ENCODE measurements at places on chromosomes 4 and X. TPM values are rescaled to one million over a fixed set of nuclear protein-coding genes. Genes with fewer than 3 reads are reported as not detected.

DNA sequence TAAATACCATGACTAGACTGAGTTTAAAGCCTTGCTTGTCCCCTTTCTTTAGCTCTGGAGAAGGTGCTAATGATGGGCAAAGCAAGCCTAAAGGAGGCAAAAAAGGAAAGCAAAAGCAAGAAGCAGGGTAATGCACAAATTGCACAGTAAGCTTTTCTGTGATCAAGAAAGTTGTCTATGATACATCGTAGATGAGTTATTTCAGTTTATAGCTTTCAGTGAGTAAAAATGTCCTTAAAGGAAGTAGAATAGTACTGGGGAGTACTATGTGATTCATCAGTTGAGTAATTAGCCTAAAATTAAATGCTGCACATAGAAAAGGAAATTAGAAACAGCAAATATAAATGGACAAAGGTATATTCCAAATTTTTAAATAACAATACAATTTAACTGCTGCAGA, 50.2 kb upstream of the PDE5A start:
- no peak for DNase-seq

- no peak for DNase-seq
Observed at GRCh38 chr4:21795091-21795490, 153.5 kb downstream of the KCNIP4 start.

DNA sequence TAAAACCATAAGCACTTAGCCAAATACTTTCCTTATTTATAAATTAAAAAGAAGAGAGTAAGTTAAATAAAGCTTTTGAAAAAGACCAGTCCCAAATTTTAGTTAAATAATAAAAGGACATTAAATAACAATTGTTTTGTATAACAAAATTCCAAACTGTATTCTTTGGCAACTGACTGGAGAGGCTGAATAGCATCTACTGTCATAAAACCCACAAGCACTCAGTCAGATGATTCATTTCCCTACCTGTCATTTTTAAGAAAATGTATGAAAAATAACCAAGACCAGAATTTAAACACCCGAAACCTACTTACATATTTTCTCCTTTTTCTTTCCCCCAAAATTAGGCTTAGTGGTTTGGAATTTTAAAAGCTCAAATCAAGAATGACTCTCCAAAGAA, 32.5 kb upstream of the SMIM10L2A start:
- DNase-seq = no peak

- peak; percentile 34 for DNase-seq
Observed at GRCh38 chrX:29728639-29729038, 486.7 kb upstream of the MAGEB2 start.

DNA sequence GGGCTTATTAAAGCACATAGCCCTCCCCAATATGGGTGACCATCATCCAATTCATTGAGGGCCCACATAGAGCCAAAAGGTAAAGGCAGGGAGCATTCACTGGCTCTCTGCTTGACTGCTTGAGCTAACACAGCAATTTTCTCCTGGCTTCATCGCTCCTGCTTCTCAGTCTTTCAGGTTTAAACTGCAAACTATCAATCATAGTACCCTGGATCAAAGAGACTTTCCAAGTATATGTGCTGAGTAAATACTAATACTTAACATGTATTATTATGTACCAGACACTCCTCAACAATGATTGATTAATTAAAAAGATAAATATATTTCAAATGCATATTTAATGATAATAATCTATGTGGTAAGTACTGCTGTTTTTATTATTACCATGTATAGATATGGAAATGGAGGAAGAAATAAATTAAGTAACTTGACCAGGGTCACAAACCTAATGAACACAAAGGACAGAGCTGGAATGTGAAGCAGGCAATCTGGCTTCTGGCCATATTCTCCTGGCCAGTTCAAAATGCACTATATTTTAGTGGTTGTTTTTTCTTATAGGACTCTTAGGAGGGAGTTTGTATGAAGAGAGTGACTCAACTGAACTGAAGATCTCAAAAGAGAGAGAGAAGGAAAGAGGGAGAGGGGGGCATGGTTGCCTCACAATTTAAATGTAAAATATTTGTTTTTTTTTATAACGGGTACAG, 1197.3 kb downstream of the TECRL start:
- no peak for DNase-seq

DNA sequence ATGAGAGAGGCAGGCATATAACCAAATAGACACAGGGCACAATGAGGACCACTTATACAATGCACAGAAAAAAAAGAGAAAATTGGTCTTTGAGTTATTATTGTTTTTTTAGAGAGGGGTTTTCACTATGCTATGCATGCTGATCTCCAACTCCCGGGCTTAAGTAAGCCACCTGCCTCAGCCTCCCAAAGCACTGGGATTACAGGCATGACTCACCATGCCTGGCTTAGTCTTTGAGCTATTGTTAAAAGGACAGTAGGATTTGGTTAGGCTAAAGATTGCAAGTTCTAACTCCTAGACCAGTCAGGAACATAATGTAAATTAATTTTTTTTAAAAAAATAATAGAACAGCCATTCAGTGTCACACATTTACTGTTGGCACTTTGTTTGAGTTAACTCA, 340.1 kb downstream of the GPAT3 start:
- DNase-seq = no peak

DNA sequence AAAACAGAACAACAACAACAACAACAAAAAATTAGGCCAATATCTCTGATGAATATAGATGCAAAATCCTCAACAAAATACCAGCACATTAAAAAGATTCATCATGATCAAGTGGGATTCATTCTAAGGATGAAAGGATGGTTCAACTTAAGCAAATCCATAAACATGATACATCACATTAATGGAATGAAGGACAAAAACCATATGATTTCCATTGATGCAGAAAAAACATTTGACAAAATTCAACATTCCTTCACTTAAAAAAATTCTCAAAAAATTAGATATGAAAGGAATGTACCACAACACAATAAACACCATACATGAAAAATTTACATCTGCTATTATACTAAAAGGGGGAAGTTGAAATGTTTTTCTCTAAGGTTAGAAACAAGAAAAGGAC, 103.3 kb downstream of the IL15 start:
- DNase-seq = no peak

GRCh38 chr4:84366907-84367306, 132.2 kb downstream of the NKX6-1 start:
- no peak for DNase-seq

GRCh38 chr4:185797596-185798338, 14.2 kb downstream of the SORBS2 start:
- no peak for DNase-seq

DNA sequence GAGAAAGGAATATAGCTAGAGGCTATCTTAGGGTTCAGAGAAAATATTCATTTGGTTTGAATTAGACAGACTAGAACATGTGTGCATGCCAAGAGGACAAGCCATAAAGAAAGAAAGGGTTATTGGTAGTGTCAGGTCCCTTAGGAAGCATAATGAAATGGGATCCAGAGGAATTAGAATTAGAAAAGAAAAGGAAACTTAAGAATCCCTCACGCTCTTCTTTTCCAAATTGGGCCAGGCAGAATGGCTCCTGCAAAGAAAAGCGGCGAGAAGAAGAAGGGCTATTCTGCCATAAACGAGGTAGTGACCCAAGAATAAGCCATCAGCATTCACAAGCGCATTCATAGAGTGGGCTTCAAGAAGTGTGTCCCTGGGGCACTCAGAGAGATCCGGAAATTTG, 4.9 kb upstream of the ABCG2 start:
- no peak for DNase-seq

GRCh38 chr4:147829401-147830101, 97.7 kb downstream of the ARHGAP10 start:
- DNase-seq = no peak

- DNase-seq = no peak
Observed at GRCh38 chr4:152968806-152969394, 32.8 kb downstream of the FHDC1 start.

- DNase-seq = no peak
Observed at GRCh38 chrX:51296138-51296537, 36.5 kb upstream of the NUDT10 start.

- DNase-seq = peak; percentile 22
Observed at GRCh38 chr4:137545461-137545861, 13.2 kb upstream of the PCDH18 start.

DNA sequence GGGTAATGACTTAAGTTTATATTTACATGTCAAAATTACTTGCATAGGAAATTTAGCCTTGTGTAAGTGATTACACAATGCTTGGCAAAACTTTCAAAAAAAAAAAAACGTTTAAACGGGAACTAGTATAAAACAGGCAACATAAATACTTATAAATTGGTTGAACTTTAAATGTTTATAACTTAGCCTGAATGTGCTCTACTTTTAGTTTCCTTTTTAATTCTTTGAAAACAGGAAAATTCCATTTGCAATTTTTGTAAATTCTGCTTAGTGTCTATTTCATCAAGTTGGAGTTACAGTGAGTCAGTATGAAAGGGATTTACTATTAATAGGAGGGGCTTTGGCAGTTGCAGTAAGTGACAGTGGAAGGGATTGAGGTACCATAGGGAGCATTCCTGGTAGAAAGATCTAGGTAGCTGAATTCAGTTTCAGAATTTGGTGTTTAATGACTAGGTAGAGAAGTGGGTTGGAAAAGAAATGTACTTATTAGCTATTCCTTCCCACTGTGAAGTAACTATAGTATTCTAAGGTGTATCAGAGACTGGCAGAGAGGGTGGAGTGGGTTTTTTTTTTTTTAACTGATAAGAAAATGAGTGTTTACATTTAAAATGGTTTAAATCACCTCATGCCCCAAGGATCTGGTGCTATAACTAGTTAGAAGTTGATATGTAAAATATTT, 2.8 kb downstream of the STAG2 start:
- no peak for DNase-seq

- DNase-seq = no peak
Observed at GRCh38 chrX:9033989-9034388, at the start of gene FAM9B. FAM9B (minus strand) TSS chrX:9034127; CDS start chrX:9032986, 1,141 bp downstream.

DNA sequence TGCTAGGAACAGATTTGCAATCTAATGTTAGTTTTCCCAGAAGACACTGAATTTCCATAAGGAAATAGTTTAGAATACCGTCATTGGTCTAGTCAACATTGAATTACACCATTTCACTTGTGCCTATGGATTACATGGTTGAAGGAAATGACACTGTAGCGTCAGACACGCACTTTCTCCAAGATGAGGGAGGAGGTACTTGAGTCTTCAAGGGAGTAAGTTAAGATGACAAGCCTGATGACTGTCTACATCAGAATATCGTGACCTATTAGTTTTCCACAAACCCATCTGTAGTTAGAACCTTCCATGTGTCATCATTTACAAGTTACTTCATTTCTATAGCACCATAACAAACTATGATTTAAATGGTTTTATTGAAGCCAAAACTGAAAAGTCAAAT, 153.7 kb downstream of the AMELX start:
- DNase-seq = no peak

GRCh38 chr4:18397681-18398390, 376.3 kb upstream of the LCORL start:
- no peak for DNase-seq

DNA sequence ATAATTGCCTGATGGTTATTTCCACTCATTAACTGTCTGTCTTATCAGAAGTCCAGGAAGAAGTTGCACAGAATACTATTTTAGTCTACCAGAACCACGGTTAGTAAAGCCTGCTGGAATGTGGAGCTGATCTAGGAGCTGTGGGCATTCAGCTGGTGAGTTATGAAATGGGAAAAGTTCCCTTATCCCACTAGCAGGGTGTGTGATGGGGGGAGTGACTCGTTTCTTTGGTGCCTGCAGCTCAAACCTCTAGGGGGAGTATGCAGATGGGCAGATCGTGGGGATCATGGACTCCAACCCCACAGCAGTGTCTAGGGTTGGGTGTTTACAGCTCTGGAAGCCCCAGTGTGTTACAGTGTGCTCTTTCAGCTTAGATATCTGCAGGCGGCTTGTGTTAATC, 305.7 kb upstream of the BOD1L1 start:
- DNase-seq = no peak

GRCh38 chr4:145859926-145860325, 78.7 kb downstream of the ZNF827 start:
- no peak for DNase-seq

- no peak for DNase-seq
Observed at GRCh38 chrX:84909151-84909550, 94.5 kb upstream of the APOOL start.

GRCh38 chrX:72620550-72621145, 48.0 kb upstream of the HDAC8 start:
- no peak for DNase-seq

DNA sequence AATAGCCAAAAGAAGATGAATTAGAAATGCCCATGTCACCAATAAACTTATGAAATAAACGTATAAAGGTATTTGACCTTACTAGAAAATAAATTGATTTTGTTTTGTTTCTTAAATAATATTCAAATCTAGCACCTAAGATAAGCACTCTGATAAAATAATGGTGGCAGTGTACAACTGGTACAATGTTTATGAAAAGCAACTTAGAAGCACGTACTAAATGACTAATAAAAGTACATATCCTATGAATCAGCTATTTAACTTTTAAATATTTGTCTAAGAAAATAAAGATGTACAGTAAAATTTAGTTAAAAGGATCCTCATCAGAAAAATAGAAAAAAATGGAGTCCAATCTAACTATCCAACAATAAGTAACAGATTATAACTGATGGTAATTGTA, 6.7 kb downstream of the MANBA start:
- DNase-seq = no peak

GRCh38 chr4:41176340-41176739, 38.0 kb downstream of the APBB2 start:
- no peak for DNase-seq

DNA sequence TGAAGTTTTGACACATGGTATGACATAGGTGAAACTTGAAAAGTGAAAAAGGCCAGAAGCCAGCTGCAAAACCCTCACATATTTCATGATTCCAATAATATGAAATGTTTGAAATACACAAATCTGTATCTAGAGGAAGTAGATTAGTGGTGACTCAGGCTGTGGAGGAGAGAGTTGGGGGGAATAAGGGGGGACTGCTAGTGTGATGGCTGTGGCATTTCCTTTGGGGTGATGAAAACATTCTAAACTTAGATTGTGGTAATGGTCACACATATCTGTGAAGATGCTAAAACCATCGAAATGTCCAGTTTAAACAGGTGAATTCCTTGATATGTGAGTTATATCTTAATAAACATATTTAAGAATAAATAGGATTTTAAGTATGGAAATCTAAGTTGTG, 343.5 kb upstream of the SFRP2 start:
- DNase-seq = no peak

- DNase-seq = no peak
Observed at GRCh38 chrX:148878371-148878770, 378.0 kb downstream of the AFF2 start.

GRCh38 chr4:89909889-89910288, 15.2 kb downstream of the MMRN1 start:
- no peak for DNase-seq

Gene HDX
- 5.1 TPM for total RNA-seq

Gene LONRF3
- total RNA-seq = 0.36 TPM

Gene PDZD4
- total RNA-seq = under 0.01 TPM

Gene PDCL2
- total RNA-seq = not detected

Gene HSD17B13
- total RNA-seq = under 0.01 TPM

Gene PABPC4L
- total RNA-seq = 2.7 TPM

Gene HELT
- total RNA-seq = not detected

Gene TMSB15A
- 0.29 TPM for total RNA-seq

Gene ATP10D
- 51.8 TPM for total RNA-seq

Gene FOXP3
- not detected for total RNA-seq

Gene CT45A5
- total RNA-seq = not detected
